NCI-H1105 (cell line): ENCODE measurements at places on chromosomes 7 and 10.

DNA sequence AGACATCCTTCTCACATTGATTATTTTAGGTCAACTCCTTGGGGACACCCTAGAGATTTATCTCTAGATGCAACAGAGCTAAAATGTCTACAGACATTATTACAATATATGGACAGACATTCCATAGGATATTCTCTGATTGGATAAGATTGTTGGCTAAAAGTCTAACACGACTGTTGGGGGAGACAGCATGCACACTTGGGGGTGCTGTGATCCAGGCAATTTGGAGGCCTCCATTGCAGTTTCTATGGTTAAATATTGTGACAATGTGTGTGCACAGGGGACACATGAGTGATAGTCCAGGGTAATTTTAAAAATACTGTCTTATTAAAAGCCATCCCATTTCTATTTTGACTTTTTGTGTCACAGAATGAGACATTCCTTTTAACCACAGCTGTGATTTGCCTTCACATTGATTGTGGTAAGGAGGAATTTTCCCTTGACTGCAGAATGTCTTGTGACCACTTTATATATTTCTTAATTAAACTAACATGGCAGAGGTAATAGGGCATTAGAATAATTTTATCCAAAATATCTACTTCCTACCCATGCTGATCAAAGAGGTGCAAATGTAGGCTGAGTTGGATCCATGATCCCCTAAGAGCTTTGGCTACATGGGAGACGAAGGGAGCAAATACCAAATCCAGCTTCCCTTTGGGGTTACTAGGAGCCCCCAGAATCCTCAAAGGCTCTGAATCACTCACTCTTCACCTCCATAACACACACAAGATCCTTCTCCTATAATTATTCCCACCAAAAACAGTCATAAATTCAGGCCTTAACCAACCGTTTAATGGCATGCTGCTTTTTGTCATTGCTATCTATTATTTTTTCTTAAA lies 7.3 kb downstream of the TFPI2 start:
- no peak for DNase-seq

DNA sequence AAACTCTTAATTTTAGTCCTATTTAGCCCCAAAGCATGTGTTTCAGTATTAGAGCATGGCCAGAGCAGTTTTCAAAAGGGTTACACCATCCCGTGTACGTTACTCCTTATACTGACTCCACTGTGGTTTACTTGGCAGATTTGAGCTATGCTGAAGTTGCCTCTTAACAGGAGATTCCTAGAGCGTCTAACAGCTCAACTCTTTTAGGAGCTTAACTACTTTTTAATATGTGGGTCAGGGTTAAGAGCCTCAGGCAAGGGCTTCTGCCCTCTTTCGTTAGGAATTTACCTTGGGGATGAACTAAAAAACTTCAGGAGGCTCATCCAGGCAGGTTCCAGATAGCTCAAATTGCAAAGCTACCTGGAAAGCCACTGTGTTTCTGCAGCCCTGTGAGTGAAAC lies 674.8 kb upstream of the C7orf33 start:
- DNase-seq = no peak

GRCh38 chr10:48536916-48537890 lies 67.7 kb downstream of the ARHGAP22 start:
- DNase-seq = no peak

DNA sequence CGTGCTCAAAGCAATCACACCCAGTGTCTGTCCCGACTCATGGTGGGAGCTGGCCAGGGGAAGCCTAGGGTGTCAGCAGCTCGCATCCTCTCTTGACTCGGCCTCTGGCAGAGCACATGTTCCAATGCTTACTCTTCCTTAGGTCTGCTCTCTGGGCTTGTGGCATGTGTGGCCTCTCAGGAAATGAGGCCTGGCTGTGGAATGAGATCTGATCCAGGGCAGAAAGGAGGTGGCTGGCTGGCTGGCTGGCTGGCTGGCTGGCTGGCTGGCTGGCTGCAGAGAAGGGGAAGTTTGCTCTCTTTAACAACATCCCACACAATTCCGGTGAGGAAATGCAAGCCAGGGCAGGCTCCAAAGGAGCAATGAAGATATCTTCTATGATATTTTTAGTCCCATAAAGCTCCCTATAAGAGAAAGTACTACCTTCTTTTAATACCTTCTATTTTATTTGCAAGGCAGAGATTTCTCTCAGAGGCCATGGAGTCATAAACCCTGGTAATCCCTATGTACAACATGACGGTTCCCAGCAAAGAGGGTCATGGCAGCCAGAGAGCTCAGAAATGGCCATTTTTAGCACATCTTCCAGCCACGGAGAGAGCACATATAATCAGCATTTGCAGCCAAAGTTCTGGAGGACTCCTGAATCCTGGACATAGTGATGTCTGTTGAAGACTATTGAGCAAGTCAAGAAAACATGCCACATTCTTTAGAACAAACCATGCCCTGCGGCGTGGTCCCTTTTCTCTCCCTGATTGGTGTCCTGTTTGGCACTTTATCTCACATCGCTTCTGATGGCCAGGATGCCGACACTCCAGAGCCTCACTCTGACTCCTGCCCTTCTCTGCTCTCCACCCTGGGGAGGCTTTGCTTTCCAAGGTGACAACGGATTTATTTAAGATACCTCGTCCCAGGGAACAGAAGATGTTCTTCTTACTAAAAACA lies 153.7 kb downstream of the FANK1 start:
- DNase-seq = no peak

DNA sequence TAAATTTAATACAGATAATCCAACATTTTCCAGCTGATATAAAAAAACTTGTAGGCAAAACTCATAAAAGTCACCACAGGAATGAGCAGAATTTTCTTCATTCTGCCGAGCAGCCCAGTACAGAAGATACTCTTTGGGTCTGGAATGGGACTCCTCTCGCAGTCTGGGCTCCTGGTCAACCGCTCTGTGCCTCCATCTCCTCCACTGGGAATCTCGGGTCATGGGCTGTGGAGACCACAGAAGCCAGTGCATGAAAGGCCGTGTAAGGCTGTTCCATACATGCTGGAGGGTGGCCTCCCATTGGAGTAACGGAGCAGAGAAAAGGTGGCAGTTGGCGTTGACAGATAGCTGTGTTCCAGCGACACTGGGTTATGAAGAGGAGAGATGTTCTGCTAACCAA lies 616.4 kb upstream of the MGMT start:
- DNase-seq = no peak

- peak; percentile 66 for DNase-seq
These were observed 9.1 kb downstream of the EN2 start for GRCh38 chr7:155466814-155467733.

DNA sequence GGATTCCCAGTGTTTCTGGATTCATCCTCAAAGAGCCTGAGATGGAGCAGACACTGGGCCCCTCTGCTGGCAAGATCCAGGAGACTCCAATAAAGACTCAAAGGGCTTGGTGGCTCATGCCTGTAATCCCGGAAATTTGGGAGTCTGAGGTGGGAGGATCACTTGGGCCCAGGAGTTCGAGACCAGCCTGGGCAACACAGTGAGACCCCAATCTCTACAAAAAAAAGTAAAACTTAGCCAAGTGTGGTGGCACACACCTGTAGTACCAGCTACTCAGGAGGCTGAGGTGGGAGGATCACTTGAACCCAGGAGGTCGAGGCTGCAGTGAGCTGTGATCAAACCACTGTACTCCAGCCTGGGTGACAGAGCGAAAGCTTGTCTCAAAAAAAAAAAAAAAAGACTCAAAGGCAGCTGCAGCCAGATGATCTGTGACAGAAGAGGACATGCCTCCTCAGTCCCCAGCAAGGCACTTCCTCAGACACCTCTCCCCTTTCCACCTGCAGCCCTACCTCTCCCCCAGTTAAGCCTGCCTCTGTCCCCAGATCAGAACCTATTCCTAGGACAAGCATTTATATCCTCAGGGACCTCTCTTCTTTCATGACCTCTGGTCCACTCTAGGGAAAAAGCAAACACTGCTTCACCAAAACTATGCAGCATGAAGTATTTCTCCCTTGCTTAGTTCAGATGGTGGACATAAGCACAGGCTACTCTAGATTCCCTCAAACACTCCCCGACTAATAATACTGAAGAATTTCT lies 27.9 kb downstream of the PDLIM1 start:
- no peak for DNase-seq

DNA sequence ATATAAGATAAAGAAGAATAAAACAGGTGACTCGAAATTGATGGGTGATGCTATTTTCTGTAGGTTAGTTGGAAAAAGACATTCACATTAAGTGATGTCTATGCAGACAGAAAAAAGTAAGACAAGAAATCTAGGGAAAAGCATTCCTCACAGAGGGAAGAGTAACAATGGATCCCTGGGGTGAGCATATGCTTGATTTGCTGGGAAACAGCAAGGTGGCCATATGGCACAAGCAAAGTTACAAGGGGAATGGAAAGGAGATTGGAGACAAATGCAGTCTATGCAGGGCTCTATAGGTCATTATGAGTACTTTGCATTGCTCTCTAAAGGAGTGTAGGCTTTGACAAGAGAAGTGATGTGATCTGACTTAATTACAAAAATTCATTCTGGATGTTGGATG lies 90.9 kb upstream of the ZNF804B start:
- no peak for DNase-seq

GRCh38 chr7:32250471-32251260 lies 180.5 kb upstream of the PDE1C start:
- no peak for DNase-seq

DNA sequence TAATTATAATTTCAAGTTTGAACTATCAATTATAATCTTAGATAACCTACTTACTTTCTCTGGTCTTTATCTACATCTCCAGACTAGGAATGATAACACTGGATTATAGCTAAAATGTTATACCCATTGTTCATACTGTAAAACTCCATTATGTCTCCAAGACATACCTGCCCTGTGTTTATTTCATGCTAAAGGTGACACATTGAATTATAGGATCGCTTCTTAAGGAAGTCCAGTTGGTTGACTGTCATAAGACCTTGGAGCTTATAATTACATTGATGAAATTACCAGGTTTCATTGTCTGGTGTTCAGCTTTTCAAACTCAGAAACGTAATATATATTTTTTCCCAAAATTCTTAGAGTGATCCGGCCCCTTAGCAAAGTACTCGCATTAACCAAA lies 15.5 kb upstream of the HERC4 start:
- DNase-seq = no peak

- no peak for DNase-seq
These were observed 289.3 kb upstream of the ZMIZ1 start for GRCh38 chr10:78779339-78779955.

GRCh38 chr7:144632724-144633123 lies 203.1 kb downstream of the TPK1 start:
- DNase-seq = no peak

DNA sequence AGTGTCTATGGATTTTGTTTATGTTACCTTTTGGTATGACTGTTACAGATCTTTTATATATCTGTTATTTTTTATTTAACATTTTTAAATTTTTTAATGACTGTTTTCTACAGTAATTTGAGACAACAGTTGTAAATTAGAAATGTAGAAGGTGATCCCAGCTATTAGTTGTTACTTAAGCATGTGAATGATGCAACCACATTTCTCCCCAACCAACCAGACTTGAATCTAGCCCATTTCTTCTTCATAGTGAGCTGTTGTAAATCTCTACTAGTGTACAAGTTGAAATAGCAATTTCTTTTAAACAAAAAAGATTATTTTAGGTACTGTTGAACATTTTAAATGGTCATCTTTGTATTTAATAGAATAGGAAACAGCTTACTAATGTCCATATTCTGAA lies 18.0 kb downstream of the TMEM106B start:
- no peak for DNase-seq

DNA sequence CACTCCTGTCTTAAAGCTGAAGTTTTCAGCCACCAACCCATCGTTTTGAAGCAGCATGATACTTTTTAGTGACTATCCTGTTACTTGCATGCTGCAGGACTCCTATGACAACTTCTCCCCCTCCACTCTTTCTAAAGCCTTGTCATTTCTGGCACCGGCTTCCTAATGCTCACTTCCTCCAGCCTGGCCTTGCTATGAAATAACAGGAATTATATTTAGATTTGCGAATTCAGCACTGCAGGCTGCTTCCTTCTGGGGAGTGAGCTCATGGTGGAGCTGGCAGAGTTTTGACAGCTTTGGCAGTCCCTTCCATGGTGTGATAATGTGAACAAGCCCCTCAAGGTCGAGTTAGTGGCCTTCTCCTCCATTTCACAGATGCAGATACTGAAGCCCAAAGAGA lies 13.4 kb downstream of the BLNK start:
- DNase-seq = no peak

GRCh38 chr7:1882451-1882850 lies 212.4 kb downstream of the ELFN1 start:
- no peak for DNase-seq

- DNase-seq = no peak
These were observed 141.3 kb downstream of the GRK5 start for GRCh38 chr10:119348516-119349240.

GRCh38 chr7:16204953-16205352 lies 216.4 kb downstream of the CRPPA start:
- DNase-seq = no peak

DNA sequence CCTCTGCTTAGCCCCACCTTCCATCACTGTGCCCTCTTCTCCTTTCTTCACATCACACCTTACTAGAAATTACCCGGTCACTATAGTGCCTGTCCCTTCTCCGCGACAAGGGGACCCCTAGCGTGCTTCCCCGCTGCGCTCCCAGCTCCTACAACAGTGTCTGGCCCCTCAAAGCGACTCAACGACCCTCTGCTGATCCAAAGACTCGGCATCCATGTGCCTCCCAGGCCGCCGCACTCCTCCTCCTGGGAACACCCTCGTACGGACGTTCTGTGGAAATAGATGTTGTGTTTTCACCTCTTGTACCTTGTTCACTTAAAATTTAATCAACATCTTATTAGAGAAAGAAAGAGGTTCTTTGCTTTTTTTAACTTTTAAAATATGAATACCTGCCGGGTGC lies 463.5 kb downstream of the DNAJB6 start:
- DNase-seq = no peak

GRCh38 chr10:130368761-130369560 lies 232.8 kb downstream of the GLRX3 start:
- no peak for DNase-seq

DNA sequence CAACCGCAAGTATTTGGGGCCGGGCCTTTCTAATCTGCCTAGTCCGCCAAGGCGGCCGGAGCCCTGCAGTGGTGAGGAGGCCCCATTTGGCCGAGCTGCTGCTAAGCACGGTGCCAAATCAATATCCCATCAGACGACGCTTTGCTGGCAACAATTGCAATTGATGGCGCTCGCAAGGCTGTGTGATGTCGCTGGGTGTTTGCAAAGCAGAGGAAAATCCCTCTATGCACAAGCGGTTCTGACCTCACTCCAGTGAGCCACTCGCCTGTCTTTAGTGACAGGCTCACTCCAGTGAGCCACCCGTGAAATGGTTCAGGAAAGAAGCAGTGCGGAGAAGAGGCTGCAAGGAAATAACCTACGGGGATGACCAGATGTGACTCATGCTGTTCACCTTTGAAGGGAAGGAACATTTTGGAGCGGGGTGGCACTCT lies 18.3 kb upstream of the PDE1C start:
- DNase-seq = no peak

- DNase-seq = no peak
These were observed 69.2 kb upstream of the AHR start for GRCh38 chr7:17229228-17229627.

DNA sequence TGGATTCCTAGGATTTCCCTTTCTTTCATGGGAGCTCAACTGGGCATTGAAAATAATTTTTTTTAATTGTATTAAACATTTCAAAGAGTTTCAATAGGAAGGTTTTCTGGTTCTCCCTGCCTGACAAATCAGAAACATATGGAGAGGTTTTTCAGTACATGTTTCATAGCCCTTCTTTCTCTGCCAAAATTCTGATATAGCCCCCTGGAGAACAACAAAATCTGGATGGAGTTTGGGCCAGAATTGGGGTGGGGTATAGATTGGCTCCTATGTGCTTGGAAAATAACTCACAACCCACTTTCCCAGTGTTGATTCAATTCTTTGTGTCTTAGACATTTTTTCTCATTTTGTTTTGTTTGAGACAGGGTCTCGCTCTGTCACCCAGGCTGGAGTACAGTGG lies 24.6 kb upstream of the EIF4H start:
- no peak for DNase-seq
